ENCODE measurements at places on chromosomes 13 and 19.

GRCh38 chr13:96934889-96935489, 59.3 kb downstream of the OXGR1 start:
- no peak for DNase-seq

DNA sequence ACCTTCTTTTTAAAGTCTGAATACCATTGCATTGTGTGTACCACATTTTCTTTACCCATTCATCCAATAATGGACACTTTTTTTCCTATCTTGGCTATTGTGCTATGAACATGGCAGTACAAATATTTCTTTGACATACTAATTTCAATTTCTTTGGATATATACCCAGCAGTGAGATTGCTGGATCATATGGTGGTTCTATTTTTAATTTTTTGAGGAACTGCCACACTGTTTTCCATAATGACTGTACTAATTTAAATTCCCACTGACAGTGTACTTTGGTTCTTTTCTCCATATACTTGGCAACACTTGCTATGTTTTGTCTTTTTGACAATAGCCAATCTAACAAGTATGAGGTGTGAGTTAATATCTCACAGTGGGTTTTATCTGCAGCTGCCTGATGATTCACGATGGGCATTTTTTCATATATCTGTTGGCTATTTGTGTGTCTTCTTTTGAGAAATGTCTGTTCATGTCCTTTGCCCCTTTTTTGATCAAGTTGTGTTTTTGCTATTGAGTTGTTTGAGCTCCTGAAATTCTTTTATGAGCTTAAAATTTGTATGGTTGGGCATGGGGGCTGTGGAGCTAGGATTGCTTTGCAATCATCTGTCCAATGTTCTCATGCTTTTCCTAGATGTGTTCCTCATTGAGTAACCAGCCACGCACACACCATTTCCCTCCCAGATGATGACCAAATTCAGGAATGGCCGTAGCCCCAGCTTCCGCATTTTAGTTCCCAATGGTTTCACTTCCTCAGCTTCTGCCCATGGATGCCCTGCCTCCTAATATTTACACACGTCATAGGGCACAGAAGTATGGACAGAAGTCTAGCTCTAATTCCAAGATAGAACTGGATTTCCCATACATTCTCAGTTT, 380.0 kb upstream of the SGCG start:
- no peak for DNase-seq

DNA sequence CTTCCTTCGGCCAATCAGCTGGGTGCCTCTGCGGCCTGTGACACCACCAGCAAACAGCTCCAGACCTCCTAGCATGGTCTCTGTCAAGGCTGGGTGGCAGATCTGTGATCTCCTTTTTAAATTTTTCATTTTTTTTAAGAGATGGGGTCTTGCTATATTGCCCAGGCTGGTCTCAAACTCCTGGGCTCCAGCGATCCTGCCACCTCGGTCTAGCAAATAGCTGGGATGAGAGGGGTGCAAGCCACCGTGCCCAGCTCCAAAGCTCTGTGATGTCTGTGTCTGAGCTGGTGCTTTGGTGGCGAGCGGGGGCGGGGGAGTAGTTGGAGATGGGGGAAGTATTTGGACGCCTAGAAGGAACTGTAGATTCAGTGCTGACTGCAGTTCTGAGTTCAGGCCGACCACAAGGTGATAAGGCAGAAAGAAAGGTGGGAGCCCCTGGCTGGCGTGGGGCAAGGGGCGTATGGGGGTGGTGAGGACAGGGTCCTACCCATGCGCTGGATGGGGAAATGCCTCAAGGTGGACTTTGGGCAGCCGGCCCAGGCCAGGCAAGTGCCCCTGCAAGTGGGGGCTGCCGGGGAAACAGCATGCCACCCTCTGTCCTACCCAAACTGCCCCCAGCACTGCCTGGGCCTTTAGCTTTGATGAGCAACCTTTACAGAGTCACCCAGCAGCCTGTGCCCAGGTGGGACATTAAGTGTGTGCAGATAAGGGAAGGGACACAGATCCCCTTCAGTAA, 5.5 kb downstream of the DPP9 start:
- no peak for DNase-seq

- no peak for DNase-seq
Observed at GRCh38 chr13:32923725-32924124, 92.5 kb upstream of the KL start.

DNA sequence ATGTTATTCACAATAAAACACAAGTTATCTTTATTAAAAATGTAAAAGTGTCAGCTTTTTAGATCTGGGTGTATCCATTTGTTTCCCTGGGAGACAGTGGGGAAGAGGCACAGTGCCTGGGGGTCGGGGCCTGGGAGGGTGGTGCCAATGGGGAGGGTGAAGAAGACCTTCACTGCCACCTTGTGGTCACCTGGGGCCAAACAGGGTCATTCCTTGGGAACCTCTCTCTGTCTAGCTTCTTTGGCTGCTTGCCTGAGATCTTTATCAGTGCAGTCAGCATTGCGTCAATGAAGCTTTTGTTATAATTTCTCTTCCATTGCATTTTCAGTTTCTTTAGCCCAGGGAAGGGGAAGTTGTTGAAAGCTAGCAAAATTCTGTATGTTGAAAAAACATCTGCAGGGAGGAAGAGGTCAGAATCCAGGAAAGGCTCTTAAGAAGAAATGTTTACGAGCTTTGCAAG, 39.1 kb downstream of the PCDH8 start:
- DNase-seq: peak; percentile 17

- no peak for DNase-seq
Observed at GRCh38 chr13:113889467-113889866, 25.6 kb upstream of the GAS6 start.

DNA sequence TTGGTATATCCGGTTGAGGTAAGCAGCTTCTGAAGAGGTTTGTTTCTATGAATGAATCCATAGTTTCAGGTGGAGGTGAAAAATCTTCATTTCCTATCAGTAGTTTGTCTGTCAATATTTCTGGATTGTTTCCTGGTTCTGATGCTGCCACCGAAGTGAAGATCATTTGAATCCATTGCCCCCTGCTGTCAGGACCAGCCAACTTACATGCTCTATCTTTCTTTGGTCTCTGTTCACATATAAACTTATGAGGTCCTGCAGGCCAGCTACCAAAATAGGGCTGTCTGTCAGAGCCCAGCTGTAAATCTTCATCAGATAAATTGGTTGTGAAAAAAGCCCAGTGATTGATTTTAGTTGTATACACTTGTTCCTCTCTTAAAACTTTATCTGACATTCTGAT, 15.2 kb upstream of the N4BP2L1 start:
- peak; percentile 49 for DNase-seq

GRCh38 chr19:6047741-6048251, 62.5 kb downstream of the RFX2 start:
- no peak for DNase-seq

GRCh38 chr13:99495466-99496183, 5.6 kb upstream of the TM9SF2 start:
- no peak for DNase-seq

- no peak for DNase-seq
Observed at GRCh38 chr19:14519245-14519859, 1.2 kb upstream of the DNAJB1 start.

DNA sequence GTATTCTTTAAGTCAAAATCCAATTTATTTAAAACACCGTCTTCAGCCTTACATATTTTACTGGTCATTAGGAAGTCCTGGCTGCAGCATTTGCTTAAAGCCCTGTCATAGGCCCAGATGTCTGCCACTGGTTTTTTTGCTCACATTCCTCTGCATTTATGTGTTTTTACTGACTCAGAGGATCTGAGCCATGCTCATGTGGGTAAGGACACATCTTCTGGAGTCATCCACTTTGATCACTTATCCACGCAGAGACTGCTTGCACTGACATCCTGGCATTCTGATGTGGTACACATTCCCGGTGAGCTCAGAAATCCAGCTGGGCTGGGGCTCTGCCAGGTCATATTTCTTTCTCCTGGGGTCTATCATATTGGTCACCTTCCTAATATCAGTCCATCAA, 531.7 kb upstream of the ARGLU1 start:
- no peak for DNase-seq
